ENCODE measurements at places on chromosomes 7 and 10. TPM values are rescaled to one million over a fixed set of nuclear protein-coding genes. Genes with fewer than 3 reads are reported as not detected.

- ATAC-seq = no peak
Observed at GRCh38 chr7:66964411-66964810, 31.0 kb downstream of the SBDS start.

DNA sequence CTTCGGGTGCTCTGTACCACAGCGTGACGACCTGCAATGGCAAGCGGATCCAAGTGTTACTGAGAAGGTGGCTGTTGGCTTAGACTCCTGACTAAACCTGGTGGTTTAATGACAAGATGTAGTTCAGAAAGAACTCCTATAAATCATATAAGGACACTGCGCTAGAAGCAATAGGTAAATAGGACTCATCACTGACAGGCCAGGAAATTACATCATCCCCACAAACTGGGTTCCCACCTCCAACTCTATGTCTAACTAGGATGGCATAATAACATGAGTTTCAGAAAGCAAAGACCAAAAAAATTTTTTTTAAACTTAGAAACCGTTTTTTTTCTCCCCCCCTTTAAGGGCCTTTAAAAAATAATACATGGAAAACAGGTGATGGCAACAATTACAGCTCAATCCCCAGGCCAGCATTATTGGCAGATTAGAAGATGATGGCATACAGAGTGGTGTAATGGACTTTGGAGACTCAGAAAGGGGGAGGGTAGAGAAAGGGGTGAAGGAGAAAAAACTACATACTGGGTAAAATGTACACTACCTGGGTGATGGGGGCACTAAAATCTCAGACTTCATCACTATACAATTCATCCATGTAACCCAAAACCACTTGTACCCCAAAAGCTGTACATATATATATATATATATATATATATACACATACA lies 81.4 kb upstream of the FAM133B start:
- peak; percentile 79 for ATAC-seq

C7orf25 gene
- 2.4 TPM for total RNA-seq

DNA sequence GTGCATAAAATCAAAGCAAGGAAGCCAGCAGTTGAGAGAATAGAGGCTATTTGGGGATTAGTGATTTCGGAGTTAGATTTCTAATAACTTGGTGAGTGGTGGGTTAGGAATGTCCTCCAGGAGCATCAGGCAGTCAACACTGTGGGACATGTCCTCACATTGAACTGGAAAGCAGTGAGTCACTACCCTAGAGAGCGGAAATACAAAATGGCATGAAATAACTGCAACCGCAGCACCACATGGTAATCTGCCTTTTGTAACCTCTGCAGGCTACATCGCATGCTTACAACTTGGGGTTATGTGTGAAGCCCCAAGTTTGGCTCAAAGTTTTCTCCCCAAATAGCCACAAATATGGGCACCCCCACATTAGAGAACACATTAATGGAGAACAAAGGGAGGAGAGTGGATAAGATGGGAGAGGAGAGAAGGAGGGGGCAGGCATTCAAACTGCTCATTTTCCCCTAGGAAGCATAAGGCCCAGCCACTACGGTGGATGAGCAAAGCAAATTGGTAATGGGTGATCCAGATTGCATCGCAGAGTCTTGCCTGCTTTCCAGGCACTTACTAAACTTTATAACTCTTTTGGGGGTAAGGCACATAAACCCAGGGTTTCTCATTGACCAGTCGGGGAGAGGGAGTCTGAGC lies 22.0 kb upstream of the SLF2 start:
- no peak for ATAC-seq

GRCh38 chr10:76071653-76072365 lies 640.4 kb downstream of the LRMDA start:
- ATAC-seq = no peak

ZNF394 gene
- 28.9 TPM for total RNA-seq

DNA sequence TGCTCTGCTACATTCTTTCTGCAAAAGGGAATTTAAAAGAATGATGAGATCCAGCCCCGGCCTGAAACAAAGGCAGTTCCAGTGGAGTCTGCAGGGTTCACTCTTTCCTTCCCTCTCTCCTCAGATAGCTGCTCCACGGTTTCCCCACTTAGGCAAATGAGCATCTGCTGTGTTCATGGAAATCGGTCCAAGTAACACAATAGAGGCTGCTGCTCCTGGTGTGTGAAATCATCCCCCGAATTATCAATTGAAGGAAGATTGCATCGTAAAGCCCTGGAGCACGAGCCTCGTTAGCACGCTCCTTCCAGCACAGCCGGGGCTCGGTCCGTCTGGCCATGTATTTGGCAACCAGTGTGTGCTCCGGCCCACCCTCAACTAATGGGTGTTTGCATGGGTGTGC lies 108.3 kb upstream of the DPP6 start:
- no peak for ATAC-seq

GNGT1 gene
- total RNA-seq = not detected

CLEC2L gene
- total RNA-seq = not detected

DNA sequence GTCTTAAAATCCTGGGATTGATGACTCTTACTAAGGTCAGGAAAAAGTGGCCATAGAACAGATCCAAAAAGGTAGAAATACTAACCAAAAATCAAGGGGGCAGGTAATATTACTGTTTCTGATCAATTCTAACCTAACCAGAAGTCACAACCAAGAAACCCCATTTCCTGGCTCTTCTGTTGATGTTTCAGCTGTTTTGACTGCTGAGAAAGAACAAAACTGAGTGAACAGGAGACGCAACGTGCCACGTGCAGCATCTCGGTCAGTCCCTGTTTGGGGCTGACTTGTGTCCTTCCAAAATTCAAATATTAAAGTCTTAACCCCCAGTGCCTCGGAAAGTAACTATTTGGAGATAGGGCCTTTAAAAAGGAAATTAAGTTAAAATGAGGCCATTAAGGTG lies 56.8 kb downstream of the JAZF1 start:
- ATAC-seq = peak; percentile 69

- no peak for ATAC-seq
Observed at GRCh38 chr10:67864607-67865371, 19.7 kb upstream of the SIRT1 start.

DNA sequence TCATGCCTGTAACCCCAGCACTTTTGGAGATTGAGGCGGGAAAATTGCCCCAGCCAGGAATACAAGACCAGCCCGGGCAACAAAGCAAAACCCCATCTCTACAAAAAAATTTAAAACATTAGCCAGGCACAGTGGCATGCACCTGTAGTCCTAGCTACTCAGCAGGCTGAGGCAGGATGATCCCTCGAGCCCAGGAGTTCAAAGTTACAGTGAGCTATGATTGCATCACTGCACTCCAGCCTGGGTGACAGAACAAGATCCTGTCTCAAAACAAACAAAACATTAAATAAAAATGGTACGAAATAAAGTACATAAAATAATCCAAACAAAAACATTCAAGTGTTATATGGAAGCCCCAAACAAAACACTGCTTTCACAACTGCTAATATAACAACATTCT lies 125.0 kb downstream of the SNX13 start:
- no peak for ATAC-seq

TUBB8 gene
- not detected for total RNA-seq

GRCh38 chr7:82273886-82274285 lies 169.7 kb downstream of the CACNA2D1 start:
- ATAC-seq = no peak

- no peak for ATAC-seq
Observed at GRCh38 chr10:70950037-70950436, 61.7 kb upstream of the PCBD1 start.

SOSTDC1 gene
- total RNA-seq = not detected

DNA sequence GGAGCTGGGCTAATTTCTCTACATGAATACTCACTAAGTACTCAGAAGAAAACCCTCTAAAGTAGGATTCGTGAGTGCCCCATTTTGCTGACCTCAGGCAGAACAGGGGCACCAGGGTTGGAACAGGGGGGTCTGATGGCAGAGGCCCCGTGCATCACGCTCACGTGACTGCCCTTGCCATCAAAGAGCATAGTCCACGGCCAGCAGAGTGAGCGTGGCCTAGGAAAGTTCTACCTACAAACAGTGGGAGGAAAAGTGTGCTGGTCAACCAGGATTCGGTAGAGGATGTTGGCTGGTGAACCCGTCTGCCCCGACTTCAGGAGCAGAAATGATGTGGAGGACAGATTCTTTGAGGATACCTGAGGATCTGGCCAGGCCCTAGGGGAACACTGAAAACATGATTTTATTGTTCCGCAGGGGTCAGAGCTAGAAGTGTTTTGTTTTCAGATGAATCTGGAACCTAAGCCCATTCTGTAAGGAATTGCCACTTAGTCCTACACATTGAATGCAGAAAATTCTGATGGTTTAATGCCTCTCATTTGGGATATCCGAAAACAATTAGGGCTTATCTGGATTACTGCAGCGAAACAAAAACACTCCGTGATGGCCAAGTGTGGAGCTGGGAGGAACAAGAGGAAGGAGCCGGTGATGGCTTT lies 138.8 kb upstream of the SHH start:
- ATAC-seq = no peak

- no peak for ATAC-seq
Observed at GRCh38 chr10:79391231-79392019, 44.2 kb downstream of the PPIF start.
